ENCODE measurements at places on chromosomes 3 and 15.

GRCh38 chr3:158279609-158280008 is 169.7 kb downstream of the RSRC1 start:
- ATAC-seq, result no peak

DNA sequence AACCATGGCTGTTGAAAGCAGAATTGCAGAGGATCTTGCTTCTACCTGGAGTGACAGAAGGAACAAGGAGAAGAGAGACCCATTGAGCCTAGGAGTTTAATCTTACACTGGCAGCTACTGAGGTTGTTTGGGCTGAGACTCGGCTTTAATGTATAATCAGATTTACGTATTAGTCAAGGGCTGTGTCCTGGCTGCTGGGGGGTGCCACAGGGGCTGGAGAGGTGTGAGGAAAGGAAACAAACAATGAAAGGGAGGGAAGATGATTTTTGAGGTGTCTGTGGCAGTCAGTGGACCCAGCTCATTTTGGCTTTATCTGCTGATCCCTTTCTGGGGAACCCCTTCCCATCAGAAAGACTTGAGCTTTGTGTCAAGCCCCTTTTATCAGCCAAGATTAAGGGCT is 95.7 kb downstream of the PRICKLE2 start:
- ATAC-seq, result no peak

GRCh38 chr3:72380193-72380592 is 468.1 kb downstream of the SHQ1 start:
- ATAC-seq, result peak; percentile 76

DNA sequence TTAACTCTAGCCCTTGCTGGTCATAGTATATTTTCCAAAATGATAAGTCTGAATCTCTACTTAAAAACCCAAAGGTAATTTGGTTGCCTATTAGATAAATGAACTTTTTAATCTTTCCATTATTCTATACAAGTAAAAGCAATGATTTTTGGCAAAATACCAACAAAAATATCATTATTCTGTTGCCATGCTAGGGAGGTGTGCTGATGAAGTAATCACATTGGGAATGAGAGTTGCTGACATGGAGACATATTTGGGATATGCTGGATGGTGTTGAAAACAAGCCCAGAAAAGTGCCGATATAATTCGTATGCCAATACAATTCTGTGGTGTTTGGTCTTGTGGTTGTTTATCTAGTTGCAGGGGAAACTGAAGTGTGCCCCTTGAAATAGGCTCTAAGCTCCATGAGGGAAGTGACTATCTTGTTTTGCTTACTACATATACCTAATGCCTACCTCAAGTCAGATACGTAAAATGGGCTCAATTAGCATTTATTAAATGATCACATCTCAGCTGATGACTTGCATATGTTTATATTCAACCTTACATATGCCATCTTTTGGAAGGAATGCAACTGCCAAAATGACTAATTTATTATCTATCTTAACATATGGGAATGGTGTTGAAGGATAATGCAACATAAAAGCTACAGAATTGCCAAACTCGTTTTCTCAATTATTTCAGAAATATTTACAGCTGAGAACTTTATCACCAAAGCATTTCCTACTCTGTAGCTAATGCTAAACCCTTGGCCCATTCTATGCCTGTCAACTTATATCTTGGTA is 5.8 kb downstream of the TOPBP1 start:
- ATAC-seq, result no peak

- no peak for ATAC-seq
Observed at GRCh38 chr3:151387842-151388241, 3.3 kb upstream of the P2RY12 start.

DNA sequence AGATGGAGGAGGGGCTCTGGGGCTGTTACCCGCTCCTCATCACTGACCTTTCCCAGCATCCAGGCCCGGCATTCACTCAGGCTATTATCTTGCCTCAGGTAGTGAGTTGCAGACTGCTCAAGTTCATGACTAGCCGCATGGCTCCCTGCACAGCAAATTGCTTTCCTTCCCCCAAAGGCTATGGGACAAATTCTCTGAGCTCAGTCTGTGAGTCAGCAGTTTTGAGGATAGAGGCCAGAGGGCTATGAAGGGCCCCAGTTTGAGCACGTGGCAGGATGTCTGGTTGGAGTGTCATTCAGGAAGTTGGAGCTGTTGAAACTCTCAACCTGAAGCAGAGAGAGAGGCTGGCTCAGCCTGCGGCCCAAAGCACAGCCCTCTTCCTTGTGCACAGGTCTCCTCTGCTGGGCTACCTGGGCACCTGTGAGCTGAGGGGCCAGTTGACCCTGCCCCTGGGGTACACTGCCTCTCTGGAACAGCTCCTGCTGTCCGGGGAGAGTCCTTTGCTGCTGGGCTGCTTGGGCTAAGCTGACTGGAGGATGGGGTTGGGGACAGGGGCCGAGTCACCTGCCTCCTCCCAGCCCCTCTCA is 7.9 kb downstream of the FAH start:
- ATAC-seq, result peak; percentile 83

- no peak for ATAC-seq
Observed at GRCh38 chr15:62975515-62975914, 67.0 kb upstream of the TPM1 start.

- ATAC-seq, result peak; percentile 54
Observed at GRCh38 chr3:193564012-193564411, 9.3 kb upstream of the ATP13A4 start.

DNA sequence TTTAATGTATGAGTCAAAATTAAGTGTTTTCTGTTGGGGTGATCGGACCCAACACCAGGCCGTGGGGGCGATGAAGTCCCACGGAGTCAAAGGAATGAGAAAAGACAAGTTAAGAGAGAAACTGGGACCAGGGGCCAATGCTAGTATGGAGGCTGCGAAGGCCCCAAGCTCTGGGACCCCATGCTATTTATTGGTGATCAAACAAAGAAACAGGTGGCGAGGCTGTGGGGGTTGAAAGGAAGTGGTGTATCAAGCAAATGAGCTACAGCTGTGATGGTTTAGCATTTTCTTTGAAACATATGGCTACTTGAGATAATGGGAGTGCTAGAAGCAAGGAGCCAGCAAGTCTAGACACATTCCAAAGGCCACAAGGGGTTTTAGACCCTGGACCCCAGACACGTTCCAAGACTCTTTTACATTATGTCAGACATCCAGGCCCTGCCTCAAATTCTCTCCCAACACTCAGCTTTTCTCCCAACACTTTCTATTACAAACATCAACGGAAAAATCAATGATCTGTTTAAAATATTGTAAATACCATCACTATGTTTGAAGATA is 56.0 kb upstream of the SNRPN start:
- no peak for ATAC-seq
